Retinal pigment epithelial cell (primary cell): ENCODE measurements at places on chromosomes 1 and 21.

GRCh38 chr1:29470087-29470787 is 233.9 kb downstream of the PTPRU start:
- DNase-seq = no peak

DNA sequence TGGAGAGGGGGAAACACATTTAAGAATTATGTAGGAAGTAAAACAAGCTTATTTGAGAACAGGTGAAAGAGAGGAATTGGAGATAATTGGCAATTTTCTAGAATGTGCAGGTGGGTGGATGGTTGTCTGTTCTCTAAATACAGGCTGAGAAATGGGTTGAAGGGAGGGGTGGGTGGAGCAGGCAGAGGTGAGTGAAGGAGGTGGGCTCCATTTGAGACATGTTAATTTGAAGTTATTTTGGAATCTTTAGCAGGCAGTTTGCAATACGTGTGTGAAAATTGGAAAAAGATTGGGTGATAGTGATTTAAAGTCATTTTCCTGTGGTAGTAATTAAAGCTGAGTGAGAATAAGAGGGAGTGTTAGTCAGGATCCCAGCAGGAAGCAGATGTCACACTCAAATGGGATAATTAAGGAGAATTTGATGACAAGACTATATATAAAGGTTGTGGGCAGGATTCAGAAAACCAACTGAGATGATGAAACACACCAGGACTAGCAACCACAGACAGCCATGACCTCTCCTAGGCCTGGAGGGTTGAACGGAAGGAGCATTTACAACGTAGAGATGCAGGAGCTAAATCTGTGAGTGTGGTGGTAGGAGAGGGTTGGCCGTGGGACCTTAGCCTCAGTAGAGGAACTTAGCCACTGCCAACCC is 40.6 kb downstream of the CHRM3 start:
- no peak for DNase-seq

DNA sequence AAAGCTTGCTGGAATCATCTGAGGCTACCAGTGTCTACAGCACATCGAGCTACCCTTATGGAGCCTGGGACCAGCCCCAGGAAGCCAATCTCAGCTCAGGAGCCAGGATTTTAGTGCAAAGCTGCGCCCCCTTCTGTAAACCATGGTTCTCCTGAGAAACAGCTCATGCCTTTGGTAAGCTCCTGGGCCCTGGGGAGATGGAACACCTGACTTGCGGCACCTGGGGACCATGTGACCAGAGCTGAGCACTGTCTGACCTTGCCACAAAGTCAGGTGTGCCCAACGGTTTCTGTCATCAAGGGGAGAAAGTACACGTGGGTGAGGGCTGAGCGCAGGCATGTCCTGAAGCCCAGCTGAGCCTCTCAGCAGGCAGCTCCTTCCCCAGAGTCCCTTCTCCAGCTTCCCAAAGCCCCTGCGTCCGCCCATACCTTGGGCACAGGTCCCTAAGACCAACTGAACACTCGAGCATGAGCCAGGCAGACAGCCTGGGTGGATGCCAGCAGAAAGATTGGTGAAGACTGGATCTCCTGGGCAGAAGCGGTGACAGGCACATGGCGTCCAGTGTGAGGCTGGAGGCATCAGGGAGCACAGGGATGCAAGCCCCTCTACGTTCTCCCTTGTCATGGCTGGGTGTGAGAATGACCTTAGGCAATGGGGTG is 57.9 kb upstream of the TENT5B start:
- DNase-seq = no peak

- DNase-seq = no peak
These were observed 11.7 kb upstream of the EPS8L3 start for GRCh38 chr1:109775398-109775797.

GRCh38 chr1:59044535-59045121 is 252.3 kb upstream of the FGGY start:
- DNase-seq = no peak

DNA sequence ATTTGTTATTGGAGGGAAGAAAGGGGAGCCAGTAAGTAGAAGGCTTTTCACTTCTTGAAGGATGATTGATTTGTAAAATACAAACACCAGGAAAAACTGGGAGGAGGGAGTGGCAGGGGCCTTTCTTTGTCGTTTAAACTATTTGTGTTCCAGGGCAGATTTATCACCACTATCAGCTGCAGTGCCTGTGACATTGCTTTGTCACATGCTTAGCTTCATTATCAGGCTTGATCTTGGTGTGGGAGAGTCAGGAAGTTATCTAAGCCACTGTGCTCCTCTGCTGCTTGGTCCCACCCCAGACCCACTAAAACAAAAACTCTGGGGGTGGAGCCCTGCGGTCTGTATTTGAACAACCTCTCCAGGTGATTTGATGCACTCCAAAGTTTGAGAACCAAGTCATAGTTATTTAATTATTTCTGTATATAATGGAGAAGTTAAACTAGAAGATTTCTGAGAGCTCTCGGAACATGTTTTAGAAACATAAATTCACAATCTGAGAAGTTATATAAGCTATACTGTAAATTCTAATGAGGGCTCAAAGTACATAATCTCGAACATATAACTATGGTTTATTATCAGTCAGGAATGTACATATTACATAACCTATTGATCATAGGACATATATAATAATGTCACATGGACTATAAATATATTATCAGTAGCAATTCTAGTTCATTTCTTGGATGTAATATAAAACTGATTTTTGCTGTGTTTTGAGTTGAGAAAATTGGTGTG is 87.9 kb downstream of the CDC14A start:
- DNase-seq = no peak

DNA sequence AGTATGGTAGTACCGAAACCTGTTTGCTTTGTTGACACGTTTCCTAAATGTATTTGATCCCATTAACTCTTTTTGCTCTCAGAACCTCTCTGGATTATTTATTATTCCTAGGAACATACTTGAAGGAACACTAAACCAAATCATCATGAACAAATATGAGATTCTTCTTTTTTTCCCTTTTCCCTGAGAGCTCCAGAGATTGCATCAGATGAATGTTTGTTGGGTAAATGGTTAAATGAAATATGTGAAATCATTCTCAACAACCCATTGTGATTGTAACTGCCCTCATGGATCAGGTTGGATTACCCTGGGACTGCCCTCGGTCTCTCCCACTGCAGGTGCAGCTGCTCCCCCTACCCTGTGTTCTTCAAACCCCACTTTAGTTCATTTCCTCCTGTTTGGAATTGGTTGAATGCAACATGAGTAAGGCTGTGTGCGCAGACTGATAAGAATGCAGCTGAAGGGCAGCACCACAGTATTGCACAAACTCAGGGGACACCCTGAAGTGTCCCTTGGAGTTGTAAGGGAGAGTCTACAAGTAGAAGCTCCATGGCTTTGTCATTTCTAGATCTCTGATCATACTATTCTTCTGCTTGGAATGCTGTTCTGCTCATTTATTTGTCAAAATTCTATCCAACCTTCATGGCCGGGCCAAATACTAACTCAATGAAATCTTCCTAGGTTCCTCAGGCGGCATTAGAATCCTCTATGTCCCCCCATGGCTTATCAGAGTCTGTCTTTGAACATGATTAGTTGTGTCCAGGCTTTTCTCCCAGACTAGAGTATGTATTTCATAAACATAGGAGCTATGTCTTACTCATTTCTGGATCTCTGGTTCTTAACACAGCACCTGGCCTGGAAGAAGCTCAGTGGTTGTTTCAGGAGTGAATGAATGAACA is 47.1 kb upstream of the NEK2 start:
- DNase-seq = no peak

DNA sequence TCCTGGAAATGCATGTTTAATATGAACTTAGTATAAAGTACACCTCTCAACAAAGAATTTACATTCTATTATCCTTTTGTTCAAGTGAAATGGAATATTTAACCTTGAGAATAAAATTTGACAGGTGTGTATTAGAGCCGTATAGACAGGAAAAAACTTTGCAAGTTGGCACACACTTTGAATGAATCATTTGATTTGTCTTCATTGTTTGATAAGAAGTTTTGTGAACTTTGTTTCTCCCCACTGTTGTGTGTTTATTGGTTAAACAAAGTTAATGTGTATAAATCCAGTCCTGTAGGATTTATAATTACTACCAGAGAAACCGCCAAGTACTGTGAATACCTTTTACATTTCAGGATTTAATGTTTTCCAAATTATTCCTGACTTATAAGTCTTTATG is 2.0 kb downstream of the SYDE2 start:
- DNase-seq = no peak

DNA sequence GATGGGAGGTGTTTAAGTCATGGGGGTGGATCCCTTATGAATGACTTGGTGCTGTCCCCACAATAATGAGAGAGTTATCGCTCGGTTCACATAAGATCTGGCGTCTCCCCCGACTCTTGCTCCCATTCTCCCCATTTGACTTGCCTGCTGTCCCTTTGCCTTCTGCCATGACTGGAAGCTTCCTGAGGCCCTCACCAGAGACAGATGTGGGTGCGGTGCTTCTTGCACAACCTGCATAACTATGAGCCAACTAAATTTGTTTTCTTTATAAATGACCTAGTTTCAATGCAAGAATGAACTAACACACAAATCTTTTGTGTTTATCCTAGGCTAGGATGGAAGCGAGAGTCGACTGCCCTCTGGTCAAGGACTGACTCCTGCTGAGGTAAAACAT is 31.2 kb upstream of the CDC14A start:
- no peak for DNase-seq

- no peak for DNase-seq
These were observed 297.5 kb upstream of the FAM78B start for GRCh38 chr1:166464333-166464732.

DNA sequence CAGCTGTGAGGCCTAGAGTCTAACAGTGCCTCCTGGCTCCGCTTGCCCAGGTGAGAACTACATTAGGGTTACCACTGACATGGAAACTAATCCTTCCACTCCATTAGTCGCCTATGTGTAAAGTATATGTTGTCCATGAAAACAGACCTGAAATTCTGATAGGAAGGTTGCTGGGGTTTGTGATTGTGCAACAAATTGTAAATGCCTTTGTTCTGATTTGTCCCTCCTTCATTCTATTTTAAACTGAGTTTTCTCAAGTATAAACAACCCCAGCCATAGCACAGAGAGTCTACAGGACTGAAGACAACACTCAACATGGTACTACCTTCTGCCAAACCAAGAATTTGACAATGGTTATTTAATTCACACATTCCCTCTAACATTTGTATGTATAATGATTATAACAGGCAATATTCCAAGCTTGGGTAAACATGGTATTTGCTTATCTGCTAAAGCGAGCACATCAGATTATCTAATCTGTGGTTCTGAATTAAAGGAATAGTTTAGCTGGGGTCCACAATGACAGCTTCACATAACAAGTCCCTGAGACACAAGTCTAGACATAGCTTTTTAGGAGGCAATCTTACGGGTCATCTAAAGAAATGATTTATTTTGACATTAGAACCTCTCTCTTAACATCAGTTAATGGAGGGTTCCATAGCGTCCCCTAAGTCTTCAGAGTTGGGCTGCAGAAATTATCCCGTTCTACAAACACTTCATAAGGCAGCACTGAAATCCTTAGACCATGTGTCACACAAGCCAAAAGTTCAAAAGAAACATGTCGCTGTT is 633.0 kb downstream of the SMYD3 start:
- no peak for DNase-seq

DNA sequence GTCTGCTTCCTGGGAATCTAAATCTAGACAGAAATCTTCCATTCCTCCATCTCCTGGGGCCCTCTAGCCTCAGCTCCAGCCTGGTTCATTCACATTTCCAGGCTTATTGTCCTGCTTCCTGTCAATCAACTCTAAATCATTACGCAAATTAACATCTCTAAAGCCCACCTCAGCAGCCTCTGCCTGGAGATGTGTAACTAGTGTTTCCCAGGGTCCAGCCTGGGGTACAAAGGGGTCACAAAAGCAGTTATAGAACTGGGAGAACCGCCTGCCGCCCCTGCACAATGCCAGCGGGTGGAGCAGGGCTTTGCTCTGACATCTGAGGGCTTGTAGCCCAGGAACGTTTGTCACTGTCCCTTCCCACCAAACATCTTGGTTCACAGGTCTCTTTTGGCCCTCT is 373.5 kb downstream of the RRAGC start:
- no peak for DNase-seq

GRCh38 chr1:230011333-230012092 is 55.5 kb upstream of the GALNT2 start:
- DNase-seq = no peak
